ENCODE measurements at places on chromosomes 1 and 21. TPM values are rescaled to one million over a fixed set of nuclear protein-coding genes. Genes with fewer than 3 reads are reported as not detected.
A peak's percentile ranks its signal among the peaks of the same experiment; 100 is the strongest.

Gene GPR52
- total RNA-seq: not detected

Gene DISC1
- total RNA-seq: 1.6 TPM

Gene KLF17
- total RNA-seq: not detected

Gene ESRRG
- 26.3 TPM for total RNA-seq

Gene DTL
- 0.17 TPM for total RNA-seq

Gene RCOR3
- 67.4 TPM for total RNA-seq

DNA sequence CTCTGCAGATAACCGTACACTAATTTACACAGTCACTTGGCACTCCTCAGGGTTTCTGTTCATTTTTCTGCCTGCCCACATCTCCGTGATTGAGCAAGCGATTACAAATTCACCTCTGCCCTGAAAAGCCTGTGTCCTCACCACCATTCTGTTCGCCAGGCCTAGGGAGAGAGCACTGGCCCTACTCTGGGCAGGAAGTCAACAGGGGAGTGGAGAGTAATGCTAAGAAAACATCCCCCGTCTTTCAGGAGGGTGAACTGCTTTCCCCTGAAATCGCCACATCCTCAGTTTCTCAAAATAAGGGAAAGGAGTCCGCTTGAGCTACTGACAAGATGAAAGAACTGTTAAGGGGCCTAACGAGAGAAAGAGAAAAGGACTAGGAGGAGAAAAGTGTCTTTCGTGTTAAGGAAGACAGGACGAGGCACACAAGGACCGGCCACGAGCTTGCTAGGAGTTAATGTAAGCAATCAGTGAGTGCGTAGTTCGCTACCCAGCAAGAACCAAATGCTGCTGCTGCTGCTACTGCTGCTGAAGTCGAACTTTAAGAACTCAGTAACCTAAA, 632 bp downstream of the PEX19 start:
- DNase-seq: no peak

- no peak for DNase-seq
Observed at GRCh38 chr1:193060406-193060805, 994 bp downstream of the RO60 start.

GRCh38 chr1:175969231-175969630, 225.8 kb upstream of the TNR start:
- DNase-seq: no peak

DNA sequence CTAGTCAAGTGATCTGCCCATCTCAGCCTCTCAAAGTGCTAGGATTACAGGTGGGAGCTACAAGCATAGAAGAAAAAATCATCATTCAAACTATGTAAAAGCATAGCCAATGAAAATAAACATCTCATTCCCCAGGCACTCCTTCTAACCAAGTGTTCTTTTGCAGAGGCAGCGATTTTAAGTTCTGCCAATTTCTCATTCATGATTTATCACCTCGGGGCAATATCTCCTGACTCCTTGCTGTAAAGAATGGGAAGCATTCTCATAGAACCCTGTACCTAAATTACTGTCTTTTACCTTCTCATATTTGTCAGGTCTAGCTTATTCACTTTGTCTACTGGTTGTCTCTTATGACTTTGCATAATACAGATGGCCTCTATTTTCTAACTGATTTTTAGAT, 32.5 kb upstream of the IVNS1ABP start:
- no peak for DNase-seq

- DNase-seq: no peak
Observed at GRCh38 chr21:32240851-32241687, 37.8 kb downstream of the MIS18A start.

DNA sequence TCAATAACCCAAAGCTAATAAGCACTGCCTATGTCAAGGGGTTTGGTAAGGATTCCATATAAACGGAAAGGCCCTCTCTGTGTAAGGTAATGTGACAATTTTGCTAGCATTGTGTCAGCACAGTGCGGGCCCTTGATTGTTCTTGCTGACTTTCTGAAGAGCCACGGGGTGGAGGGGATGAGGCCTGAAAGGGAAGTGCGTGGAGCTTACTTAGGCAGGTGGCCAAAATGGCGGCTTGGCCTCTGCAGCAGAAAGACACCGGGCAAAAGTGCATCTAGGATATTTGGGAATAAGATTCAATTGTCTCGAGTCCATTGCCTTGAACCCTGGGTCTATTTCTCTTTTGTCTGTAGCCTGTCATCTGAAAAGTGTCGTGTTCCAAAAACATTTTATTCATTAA, 114.3 kb downstream of the TGFB2 start:
- peak; percentile 14 for DNase-seq

GRCh38 chr1:46166521-46167462, 8.1 kb upstream of the TSPAN1 start:
- DNase-seq: peak; percentile 74

DNA sequence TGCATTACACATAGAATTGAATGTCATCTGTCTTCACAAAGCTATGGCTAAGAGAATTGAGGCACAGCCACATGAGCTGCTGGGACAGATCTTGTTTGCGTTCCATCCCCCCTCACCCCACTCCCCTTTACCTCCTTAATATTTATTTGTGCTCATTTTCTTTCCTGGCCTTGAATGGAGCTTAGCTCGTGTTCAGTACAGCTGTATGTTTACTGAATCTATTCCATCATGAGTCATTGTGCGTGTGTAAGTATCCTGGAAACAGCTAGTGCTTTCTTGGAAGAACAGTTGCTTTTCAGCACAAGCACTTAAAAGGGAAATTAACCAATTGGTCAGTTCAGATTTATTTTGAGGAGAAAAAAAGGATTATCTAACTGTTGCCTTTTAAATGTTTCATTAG, 14.7 kb downstream of the PROX1 start:
- no peak for DNase-seq

- DNase-seq: no peak
Observed at GRCh38 chr1:22330092-22330759, 121.4 kb upstream of the ZBTB40 start.

- no peak for DNase-seq
Observed at GRCh38 chr1:54671985-54672608, 30.5 kb downstream of the MROH7 start.

DNA sequence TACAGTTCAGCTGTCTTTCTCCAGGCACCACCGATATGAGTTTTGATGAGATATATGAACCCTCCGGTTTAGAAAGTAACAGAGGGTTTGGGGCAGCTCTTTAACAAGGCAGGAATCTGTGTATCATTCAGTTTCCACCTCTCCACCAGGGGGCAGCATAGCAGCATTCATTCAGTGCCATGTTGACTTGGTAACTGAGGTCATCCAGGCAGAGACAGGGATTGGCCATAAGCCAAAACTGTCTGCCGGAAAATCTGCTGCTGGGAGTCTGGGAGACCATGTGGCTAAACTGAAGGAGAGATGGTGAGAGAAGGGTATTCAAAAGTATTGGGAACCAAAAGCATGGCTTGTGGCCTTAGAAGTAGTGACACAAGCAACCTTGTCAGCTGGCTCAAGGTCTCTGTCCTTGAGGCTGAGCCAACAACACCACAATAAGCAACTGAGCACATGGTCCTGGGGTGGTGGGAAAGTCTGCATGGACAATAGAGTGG, 98.5 kb downstream of the LMX1A start:
- DNase-seq: peak; percentile 72

DNA sequence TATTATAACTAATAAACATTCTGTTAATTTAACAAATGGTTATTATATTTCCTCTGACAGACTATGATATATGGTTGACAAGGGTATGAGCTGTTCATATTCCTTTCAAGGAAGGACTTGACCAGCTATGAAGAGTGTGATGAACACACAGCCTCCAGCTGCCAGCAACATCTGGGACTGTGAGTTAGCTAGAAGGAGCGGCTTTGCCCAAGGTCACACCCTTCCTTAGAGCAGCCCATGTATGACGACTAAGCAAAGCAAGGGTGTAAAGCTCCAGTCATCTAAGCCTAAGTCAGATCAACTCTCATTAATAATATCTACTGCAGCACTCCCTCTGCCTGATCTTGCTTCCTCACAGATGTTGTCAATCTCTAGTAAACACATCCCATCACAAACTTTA, 355.4 kb downstream of the PLPP3 start:
- no peak for DNase-seq

DNA sequence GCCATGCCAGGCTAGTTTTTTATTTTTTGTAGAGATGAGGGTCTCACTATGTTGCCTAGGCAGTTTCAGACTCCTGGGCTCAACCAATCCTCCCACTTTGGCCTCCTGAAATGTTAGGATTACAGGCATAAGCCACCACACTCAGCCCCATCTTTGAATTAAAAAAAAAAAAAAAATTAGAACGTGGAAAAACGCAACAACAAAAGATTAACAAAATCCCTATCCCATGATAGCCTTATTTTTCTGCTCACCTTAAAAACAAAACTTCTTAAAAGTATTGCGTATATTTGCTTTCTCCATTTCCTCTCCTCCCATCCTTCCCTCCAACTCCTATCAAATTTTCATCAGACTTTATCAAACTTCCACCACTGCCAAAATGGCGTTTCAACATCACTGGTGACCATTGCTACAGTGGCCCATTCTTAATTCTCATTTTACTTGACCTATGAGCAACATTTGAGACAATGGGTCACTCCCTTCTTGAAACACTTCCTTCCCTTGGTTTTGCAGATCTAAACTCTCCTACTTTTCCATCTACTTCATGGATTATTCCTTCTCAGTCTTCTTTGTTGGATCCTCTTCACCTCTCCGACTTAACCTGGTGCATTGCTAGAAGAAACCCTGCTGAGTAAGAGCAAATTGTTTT, 579 bp upstream of the ZNF684 start:
- DNase-seq: no peak

GRCh38 chr1:27832762-27833161, 2.2 kb downstream of the PPP1R8 start:
- no peak for DNase-seq

DNA sequence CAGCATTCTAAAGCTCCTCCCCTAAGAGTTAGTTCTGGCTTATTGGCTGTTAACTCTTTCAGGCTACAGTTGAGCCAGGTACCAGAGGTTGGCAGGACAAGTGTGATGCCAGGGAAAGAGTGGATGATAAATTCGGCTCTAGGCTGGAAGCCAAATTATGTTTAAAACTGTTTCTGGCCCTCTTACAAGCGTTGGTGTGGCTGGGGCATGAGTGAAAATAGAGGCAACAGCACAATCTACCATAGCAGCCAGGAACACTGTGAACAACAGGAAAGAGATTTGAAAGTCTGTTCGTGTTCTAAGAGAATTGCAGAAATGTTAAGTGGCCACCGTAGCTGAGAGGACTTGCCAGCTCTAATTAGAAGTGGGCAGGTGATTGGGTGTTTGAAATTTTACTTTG, 84.2 kb downstream of the CDC7 start:
- DNase-seq: no peak

- DNase-seq: no peak
Observed at GRCh38 chr1:184535191-184535970, 148.6 kb downstream of the C1orf21 start.

- DNase-seq: no peak
Observed at GRCh38 chr1:3481836-3482375, 27.4 kb downstream of the ARHGEF16 start.

GRCh38 chr1:110859062-110859461, 13.9 kb upstream of the CD53 start:
- no peak for DNase-seq

DNA sequence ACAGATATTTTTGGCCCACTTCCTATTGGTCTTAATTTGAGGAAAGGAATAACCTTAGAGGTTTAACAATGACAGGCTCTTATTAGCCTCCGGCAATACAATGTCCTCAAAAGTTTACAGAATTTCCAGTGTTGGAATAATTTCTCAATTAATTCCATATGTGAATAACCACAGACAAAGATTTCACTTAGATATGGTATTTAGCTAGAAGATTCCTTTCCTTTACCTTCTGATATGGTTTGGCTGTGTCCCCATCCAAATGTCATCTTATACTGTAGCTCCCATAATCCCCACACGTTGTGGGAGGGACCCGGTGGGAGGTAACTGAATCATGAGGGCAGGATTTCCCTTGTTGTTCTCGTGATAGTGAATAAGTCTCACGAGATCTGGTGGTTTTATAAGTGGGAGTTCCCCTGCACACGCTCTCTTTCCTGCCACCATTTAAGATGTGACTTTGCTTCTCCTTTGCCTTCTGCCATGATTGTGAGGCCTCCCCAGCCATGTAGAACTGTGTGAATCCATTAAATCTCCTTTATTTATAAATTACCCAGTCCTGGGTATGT, 54.9 kb upstream of the RGS7 start:
- DNase-seq: no peak

DNA sequence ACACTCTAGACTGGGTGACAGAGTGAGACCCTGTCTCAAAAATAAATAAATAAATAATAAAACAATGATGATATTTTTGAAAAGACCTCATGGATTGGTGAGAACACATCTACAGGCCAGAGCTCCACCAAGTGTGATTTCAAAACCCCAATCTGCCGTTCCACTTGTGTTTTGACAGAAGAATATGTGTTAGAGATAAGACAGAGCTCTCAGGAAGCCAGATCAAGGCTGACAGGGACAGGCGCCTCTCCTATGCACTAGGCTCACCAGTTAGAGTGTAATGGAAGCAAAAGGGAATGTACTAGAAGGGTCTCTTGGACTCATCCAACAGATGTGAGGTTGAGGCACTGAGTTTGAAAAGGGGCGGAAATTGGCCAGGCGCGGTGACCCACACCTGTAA, 110.7 kb upstream of the ERRFI1 start:
- DNase-seq: no peak

DNA sequence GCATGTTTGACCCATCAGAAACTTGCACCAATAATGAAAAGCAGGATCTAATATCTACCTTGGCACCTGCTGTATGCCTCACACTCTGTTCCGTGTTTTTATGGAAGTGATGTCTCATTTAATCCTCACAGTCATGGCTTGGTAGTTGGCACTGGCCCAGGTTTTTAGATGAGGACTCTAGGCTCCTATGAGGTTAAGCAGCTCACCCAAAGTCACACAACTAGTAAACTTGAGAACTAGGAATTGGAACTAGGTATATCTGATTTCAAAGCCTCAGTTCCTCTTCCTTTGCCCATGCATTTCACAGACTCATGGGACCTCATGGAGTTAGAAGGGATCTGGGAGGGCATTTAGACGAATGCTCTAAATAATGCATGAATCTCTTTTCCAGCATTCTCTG, 21.3 kb upstream of the TARBP1 start:
- no peak for DNase-seq

DNA sequence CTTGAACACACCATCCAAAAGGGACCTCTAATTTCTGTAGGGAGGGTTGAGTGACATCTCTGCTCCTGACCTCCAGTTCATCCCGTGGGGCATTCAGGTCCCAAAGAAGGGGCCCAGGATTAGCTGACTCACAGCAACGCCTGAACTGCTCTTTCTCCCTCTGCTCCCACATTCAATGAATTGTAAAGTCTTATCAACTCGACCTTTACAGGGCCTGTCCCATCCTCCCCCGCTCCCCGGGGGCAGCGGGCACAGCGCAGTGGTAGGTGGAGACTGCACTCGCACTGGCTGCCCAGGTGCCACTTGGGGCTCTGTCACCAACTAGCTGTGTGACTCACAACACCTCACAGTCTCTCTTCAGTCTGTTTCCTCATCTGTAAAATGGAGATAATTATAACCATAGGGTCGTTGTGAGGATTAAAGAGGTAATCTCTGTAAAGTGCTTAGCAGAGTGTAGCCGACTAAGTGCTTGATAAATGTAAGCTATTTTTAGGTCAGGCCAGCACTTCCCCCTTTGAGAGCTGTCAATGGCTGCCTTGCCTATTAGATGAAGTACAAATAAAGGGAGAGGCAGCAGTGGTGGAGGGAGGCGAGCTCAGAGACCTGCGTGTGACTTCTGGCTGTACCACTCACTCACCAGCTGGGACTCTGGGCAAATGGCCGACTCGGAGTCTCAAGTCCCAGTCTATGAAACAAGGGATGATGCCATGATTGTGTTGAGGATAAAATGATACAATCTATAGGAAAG, 637 bp upstream of the MYBPHL start:
- no peak for DNase-seq

Data from psoas muscle (tissue), 8 donors.